Kidney capillary endothelial cell (primary cell): ENCODE measurements at places on chromosomes 12 and 14.

GRCh38 chr12:47747126-47747525, 11.6 kb downstream of the RAPGEF3 start:
- DNase-seq = no peak

- DNase-seq = no peak
Measured at GRCh38 chr12:39329876-39330275, 113.0 kb downstream of the KIF21A start.

DNA sequence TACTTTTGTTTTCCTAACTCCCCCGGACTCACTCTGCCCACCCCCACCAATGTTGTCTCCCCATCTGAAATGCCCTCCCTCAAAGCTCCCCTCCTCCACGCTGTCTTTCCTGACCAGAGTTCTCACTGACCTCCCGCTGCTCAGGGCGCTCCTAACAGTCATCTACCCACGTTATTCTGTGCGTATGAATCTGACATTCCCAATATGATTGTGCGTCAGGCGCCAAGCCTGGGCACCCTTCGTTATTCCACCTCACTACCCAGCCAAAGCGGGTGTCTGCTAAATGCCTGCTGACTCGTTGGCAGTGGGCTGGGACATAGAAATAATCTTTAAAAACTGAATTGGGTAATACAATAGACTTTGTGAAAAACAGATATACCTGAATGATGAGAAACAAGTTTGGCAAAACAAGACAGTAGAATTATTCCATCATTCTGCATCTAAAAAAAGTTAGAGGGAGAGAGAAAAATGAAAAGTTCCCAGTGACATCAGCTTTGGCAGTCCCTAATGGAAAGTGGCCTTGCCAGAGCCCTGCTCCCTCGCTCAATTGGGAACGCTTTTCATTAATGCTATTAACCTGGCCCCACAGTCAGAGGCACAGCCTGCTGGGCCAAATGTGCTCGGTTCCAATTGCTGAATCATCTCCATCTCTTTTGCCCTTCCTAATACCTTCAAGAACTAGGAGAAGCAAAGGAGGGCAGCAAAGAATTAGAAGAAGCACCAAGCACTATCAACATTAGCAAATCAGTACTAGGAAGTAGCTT, 74.0 kb upstream of the PLXNC1 start:
- no peak for DNase-seq

- DNase-seq = no peak
Measured at GRCh38 chr14:106610691-106611090, 1084.3 kb downstream of the TMEM121 start.

DNA sequence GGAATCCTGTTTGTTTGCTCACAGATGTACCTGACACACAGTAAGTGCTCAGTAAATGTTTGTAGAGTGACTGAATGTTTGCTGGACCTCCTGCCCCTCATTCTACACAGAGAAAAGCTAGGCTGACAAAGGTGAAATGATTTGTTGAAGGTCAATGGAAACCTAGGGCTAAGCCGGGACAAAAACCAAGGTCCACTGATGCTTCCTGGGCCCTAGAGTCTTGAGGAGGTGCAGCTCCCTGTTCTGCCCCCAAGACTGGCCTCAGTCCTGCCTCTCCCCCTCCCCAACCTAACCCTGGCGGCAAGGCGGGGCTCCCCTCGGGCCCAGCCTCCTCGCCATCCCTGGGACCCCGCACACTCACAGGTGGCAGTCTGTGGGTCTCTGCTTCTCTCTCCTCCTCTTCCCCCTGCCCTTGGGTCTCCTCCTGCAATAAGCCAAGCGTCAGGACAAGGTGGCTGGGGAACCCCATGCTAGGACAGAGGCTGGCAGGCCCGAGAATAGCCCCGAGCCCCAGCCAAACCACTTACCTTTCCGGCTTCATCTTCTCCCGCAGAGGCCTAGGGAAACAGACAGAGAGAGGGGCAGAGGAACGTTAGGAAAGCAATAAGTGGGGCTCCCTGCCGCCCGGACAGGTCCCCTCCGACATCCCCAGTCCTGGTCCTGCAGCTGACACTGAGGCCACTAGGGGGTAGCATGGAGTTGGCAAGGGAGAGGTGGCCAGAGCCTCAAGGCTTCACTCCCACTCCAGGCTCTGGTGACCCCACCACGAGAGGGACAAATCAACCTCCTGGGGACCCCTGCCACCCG, 9.3 kb downstream of the PGF start:
- DNase-seq = no peak

GRCh38 chr14:23103581-23103980, 1.2 kb downstream of the CIROP start:
- DNase-seq = no peak

GRCh38 chr14:69773571-69774276, 6.8 kb downstream of the SRSF5 start:
- no peak for DNase-seq

DNA sequence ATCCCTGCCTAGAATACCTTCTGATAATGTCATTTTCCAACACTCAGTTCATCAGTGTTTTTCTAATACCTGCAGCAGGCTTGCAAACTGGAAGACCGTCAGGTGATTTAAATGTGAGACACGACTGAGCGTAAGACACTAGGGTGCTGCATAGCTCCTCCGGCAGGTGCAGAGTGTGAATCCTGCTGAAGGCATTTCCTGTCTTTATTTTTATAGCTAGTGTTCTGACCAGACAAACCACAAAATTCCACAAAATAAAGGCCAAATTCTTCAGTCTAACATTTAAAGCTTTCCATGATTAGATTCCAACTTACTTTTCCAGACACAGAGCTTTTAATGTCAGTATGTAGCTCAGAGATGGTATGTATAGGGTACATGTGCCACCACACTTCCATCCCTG, 70.7 kb downstream of the BBS10 start:
- DNase-seq = peak; percentile 36

- no peak for DNase-seq
Measured at GRCh38 chr14:58598028-58598803, 39.5 kb upstream of the DACT1 start.

GRCh38 chr12:122138181-122138580, 35.8 kb downstream of the IL31 start:
- no peak for DNase-seq

GRCh38 chr12:89414851-89415250, 62.5 kb upstream of the DUSP6 start:
- DNase-seq = no peak

DNA sequence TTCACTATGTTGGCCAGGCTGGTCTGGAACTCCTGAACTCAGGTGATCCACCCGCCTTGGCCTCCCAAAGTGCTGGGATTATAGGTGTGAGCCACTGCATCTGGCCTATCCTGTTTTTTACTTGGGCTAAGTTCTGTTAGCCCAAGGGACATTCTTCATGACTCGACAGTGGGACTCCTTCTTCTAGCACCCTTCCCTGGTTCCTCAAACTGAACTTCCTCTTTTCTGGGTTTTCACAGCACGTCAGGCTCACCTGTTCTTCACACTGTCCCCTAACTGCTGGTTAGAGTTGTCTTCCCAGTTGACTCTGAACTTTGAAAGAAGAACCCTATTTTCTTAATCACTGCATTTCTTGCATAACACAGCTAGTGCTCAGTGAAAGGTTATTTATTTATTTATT, 22.5 kb downstream of the CABP1 start:
- no peak for DNase-seq

DNA sequence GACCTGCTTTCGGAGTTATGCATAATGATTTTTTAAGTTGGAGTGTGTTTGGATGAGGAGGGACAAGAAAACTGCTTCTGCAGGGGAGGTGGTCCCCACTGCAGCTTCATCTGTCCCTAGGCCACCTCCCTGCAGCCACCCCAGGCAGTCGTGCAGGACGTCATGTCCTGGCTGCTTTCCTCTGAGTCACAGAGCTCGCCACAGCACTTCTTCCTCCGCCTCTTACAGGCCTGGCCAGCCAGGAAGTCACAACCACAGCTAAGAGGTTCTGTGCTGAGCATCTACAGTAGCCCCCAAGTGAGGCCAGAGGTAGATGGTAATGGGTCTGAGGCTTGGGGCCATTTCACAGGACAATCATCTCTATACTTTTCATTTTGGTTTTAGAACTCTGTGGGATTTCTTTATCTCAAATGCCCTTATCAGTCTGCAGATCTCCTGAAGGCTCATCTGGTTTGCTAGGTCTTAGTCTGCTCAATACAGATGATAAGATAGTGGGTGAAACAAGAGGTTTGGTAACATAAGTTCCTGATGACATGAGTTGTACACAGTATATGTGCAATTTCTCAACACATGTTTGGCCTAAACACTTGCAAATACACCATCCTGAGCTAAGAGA, 106.4 kb downstream of the ARF6 start:
- peak; percentile 92 for DNase-seq

DNA sequence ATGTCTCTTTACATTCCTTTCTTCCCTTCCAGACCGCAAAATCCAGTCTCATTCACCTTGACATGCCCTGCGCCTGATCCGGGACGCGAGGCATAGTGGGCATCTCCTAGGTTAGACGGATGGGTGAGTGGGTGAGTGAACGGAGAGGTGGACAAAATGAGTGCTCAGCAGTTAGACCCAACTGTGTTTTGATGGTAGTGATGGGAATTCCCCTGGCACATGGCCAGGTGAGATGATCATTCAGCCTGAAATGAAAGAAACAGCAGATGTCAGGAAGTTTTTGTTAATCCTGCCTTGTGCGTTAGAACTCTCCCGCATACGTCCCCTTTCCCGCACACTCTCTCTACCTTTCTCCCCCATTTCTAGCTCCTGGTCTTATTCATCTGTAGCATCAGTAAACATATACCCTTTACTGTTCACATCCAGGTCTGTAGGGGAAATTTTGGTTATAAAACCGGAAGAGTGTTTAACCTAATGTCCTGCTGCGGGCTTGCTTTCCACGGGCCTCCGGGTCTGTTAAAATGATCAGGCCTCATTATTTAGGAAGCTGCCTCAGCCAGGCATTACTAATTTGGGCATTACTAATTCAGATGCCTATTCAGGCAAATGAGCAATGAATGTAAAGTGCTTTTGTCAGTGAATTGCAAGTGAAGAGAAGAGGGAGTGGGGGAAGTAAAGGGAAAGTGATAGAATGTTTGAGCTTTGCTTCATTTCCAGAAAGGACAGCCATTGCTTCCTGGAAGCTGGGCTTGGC, 172.8 kb downstream of the ETV6 start:
- no peak for DNase-seq

- no peak for DNase-seq
Measured at GRCh38 chr12:6644903-6645302, 2.3 kb downstream of the ACRBP start.

DNA sequence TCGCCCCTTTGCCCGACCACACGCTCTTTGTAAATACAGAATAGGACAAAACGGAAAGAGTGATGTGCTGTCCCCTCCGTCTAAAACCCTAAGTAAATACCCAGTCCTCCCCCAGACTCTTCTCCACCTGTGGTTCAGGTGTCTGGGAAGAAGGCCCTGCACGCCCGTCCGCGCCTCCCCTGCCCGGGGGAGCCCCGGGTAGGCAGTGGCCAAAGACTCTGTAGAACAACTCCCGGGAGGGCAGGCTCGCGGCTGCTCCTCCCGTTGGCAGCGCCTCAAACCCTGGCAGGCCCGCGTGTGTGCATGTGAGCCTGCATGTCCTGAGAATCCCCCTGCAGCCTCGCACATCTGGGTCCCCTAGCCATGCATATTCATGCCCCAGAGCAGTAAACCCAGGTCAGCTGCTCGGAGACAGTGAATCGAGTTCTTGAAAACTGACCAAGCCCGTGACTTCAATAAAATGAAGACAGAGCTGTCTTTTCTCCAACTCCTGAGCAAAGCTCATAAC, 165.8 kb downstream of the MON2 start:
- peak; percentile 15 for DNase-seq

DNA sequence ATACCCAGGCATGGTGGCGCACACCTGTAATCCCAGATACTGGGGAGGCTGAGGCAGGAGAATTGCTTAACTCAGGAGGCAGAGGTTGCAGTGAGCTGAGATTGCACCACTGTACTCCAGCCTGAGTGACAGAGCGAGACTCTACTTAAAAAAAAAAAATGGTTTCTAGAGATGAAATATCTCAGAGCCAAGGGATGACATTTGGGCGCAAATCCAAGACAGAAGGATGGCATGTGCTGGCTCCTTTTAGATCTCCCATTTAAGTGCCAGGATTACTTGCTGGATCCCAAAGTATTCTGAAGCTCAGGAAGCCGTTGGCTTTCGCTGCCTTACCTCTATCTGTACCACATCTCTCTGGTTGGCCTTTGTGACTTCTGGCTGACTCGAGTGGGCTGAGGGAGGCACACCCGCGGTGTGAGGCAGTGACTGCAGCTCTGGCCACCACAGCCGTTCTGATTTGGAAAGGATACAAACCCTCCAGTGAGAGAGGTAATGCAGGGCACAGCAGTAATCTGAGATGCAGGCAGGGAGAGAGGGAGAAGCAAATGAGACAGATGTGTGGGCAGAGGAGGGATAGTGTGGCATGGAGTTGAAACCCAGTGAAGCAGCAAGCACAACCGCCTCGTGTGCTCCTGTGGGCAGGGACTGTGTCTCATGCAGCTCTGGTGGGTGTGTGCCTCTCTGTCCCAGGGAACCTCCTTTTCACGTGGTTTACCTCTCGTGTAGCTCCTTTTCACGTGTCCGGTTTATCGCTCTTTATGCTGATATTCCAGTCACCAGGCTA, 4.9 kb downstream of the B4GALNT3 start:
- DNase-seq = no peak

DNA sequence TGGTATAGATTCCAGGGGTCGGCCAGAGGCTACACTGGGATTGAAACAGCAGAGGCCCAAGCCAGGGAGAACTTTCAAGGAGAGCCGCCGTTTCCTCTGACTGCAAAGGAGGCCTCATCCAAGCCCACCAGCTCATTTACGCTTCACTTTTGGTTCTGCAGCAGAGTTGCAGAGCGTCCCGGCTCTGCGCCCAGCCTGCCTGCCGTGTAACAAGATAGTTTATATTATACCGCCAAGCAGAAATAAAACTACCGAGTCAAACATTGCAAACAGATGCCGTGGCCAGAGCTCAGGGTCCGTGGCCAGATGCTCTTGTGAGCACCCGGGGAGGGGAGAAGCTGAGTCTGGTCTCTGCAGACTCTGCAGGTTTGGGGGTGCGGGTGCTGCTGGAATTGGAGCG, 60.7 kb upstream of the TBX3 start:
- DNase-seq = no peak

- no peak for DNase-seq
Measured at GRCh38 chr12:56308714-56309113, 7.1 kb downstream of the CNPY2 start.
